ENCODE measurements at places on chromosomes 6 and 20.

DNA sequence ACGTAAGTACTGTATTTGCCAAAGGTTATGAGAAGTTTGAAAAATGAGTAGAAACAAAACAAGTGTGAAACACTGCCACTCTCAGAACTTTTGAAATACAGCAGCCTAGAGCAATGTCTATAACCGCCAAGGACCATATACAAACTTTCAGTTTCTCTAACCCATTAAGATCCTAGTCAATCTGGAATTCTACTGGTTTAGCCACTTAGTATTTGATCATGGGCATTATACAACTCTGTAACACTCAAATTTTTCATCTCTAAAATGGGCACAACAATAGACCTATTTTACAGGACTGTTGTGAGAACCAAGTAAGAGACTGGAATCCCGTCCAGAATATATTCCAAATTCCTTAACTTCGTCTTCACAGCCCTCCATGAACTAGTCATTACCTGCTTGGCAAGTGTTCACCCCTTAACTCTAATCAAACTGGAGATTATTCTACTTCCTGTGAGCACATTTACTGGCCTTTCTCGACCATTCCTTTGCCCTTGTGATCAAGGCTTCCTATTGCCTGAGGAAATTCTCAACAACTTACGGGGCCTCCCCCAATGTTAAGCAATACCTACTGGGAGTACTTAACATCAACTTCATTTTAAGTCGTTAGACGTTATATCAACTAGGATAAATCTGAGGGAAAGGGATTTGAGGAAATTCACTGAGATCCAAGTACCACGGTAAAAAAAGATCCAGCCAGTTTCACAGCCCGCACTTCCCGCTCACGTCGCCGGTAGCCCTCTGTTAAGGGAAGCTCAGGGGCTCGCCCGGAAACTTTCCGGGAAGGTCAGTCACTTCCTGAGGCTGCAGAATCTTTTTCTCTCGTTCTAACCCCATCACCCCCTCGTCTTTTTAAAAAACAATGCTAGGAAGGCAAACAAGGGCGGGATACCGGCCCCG lies 1.1 kb downstream of the EIF2S2 start:
- no peak for DNase-seq

DNA sequence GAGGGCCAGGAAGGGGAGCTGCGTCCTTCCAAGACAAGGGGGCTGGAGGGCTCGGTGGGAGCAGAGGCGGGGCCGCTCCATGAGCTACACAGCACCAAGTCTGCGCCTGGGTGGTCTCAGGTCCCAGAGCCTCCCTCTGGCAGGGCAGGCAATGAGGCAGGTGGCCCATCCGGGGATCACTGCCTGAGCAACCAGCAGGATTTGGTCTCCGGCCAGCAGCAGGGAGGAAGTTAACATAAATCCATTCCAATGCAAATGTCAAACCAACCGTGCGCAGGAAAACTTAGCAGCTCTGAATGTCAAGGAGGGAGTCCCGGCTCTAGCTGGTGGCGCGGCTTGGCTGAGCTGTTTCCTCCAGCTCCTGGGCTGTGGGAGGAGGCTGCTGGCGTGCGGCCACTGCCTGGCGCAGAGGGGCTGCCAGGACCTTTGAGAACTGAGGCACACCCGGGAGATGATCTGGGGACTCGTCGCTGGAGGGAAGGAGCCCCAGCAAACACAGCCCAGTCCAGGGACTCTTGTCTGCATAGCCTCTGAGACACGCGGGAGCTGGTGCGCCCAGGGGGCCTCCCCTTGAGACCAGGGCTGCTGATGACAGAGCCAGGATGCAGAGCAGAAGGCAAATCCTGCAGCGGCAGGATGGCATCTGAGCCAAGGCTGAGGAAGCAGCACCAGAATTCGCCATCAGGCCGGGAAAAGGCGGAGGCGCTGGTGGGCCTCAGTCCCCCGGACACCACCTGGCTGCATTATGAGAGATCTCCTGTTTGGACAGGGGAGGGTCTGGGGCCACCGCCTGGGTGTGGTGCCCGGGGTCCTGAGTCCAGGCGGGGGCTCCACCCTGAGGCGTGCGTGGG lies 33.1 kb upstream of the CHRNA4 start:
- peak; percentile 99 for DNase-seq

DNA sequence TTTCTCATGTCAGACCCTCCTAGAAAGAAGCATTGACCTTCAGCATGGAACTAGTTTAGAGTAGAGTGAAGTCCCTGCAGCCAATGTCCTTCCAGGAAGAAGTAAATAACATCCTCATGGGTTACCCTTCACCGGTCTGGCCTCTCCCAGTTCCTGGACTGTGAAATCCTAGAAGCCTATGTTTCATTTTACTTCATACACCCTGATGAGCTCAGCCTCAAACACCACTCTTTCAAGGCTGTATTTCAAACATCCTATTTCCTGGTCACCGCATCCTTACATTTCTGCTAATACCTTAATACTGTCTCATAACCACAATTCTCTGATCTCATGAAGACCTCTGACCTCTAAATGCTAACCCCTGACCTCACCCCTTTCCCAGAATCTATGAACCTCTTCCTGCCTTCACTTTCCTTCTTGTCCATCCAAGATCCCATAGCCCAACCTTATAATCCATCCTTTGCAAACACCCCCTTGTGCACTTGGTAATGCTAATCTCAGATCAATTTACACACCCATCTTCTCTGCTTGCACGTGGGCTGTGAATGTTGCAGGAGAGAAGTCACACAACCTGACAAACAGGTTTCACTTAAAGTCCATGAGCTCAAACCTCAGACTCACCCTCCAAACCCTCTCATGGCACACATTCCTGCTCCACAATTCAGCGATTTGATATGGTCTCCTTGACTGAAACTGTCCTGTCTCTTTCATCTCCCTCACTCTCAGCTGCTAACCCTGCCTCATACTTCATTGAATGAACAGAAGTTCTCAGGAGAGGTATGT lies 30.2 kb downstream of the SLC2A10 start:
- DNase-seq: no peak

GRCh38 chr6:141851063-141851462 lies 281.7 kb upstream of the GJE1 start:
- no peak for DNase-seq

- DNase-seq: no peak
These were observed 76.7 kb downstream of the TFAP2A start for GRCh38 chr6:10338151-10338550.

DNA sequence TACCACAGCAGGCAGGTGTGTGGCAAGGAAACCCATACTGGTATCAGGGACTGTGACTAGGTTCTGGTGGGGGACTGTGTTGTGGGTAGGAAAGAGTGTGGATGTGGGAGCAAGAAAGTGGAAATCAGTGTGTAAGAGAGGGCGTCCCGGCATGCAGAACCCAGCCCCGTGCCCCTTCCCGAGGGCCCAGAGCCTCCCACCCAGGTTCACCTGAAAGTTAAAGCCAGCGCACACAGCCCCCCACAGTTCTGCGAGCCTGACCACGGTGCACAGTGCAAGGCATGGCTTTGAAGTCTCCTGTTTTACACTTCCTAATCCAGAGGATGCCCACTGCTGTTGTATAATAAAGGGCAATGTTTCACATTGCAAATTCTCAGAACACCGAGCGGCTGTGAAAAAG lies 22.7 kb downstream of the MAFB start:
- DNase-seq: no peak

GRCh38 chr6:157905590-157906342 lies 75.9 kb upstream of the SYNJ2 start:
- no peak for DNase-seq

- DNase-seq: peak; percentile 28
These were observed 766 bp downstream of the SLC16A10 start for GRCh38 chr6:111087871-111088667.

- DNase-seq: peak; percentile 20
These were observed 34.9 kb upstream of the HEY2 start for GRCh38 chr6:125714441-125715090.

DNA sequence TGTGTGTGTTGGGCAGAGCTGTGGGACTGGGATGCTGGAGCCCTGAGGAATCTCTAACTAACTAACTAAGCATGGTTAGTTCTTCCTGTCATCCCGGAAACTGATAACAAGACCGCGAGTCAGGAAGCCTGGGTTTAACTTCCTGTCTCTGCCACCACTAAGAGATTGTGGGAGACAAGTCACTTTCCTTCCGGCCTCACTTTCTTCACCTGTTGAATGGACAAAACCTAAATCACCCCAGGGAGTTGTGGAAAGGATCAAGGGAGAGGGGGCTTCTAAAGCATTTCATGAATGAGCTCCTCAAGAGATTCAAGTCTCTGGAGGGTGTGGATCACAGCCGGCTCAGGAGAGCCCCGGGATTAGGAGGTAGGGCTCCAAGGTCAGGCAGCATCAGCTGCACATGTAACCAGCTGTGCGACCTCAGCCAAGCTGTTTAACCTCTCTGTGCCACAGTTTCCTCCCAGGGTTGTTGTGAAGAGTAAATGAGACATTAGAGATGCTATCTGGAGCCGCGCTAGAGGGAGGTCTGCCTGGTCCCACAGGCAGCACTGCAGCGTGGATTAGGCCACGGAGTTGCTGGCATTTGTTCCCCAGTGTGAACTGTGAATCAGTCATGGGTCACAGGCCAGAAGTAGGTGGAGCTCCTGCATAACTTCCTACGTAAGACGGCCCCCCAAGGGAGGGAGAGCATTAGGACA lies 105.1 kb downstream of the TOX2 start:
- DNase-seq: no peak

DNA sequence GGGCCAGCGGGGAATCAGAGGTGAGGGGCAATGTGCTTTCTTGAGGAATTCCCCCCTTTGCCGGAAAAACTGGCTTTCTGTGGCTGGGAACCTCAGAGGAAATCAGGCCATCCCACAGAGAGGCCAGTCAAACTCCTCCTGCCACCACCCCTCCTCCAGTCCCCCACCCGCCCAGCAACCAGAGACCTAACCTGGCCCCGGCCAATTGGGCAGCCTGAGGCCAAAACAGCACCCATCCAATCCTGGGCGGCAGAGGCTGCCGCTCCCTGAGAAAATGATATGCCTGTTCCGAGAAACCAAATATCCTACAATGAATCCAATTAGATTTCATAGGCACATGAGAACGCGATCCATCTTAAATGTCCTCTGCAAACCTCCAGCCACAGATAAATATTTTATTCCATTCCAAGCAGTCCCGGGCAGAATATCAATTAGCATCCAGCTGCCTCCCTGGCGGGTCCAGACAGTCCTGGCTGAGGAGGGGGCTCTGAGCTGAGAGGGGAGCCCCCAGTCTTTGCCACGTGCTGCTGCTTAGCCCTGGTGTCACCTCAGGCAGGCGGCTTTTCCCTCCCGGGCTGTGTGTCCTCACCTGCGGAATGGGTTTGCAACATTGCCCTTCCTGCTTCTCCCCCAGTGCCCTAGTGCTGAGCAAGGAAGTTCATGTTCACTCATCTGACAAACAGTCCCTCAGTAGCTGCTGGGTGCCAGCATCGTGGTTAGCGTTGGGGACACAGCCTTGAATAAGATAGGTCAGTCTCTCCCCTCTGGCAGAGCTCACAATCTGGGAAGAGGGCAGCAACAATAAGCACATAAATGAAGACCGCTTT lies 95.0 kb downstream of the DLGAP4 start:
- DNase-seq: no peak

DNA sequence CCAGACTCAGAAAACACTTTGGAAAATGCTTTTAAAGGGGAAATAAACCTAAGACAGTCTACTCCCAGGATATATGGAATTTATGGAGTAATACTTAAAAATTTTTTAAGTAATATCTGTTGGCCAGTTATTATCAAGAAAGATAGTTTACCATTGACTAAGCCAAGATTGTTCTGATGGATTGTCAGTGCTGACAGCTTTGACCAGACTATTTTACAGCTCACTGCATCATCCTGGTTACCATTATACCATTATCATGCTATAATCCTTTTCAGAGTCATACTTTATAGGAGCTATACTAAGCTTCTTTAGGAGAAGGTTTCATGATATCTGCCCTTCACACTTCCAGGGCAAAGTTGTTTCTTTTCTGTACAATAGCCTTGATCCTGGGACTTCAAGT lies 16.5 kb downstream of the GTF2H5 start:
- DNase-seq: no peak

GRCh38 chr6:17863901-17864754 lies 123.3 kb downstream of the KIF13A start:
- DNase-seq: no peak

- DNase-seq: no peak
These were observed 14.3 kb downstream of the CRNKL1 start for GRCh38 chr20:20037960-20038359.

GRCh38 chr20:16952965-16953364 lies 204.8 kb downstream of the OTOR start:
- DNase-seq: peak; percentile 36

- no peak for DNase-seq
These were observed at the start of gene VIP for GRCh38 chr6:152750694-152751093. TSS of gene VIP (plus strand) at chr6:152750797. CDS start at chr6:152752178, 1,381 bp downstream.

DNA sequence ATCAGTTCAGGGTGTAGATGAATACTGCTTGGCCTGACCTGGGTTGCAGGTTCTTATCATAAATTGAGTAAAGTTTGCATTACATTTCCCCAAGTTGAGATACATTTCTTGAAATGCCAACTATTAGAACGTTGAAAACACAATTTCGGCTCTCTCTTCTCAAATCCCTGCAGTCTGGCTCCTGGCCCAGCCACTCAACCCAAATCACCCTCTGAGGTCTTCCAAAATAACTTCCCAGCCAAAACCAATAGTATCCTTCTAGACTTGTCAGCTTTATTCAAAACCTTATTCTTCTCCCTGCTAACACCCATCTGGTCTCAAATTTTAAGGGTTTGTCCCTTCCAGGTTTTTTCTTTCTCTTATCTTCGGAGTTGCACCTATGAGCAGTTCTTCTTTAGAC lies 263.6 kb downstream of the EYA4 start:
- no peak for DNase-seq

DNA sequence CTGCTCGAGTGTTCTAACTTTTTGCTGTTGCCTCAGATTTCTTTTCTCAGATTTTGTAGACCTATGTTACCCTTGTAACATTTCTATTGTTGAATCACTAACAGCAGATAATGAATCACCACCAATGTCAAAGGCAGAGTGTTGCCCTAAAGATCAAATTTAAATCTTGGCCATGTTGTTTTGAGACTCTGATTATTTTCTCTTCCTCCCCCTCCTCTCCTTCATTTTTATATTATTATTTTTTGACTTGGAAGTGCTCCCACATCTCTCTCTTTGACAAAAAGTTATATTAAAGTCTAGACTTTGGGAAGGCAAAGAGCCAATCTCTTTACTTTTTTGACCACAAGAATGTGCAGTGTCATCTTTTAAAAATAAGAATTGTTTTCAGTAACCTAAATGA lies 422.7 kb downstream of the NKAIN2 start:
- DNase-seq: no peak

GRCh38 chr6:42354702-42355101 lies 97.0 kb downstream of the TRERF1 start:
- no peak for DNase-seq

- DNase-seq: no peak
These were observed 255.8 kb downstream of the HDGFL1 start for GRCh38 chr6:22825210-22825609.

- no peak for DNase-seq
These were observed 289.6 kb downstream of the RIMS1 start for GRCh38 chr6:72175916-72176315.

- DNase-seq: no peak
These were observed 927.4 kb downstream of the KIF16B start for GRCh38 chr20:15645816-15646215.

GRCh38 chr6:2147766-2148448 lies 97.5 kb downstream of the GMDS start:
- DNase-seq: no peak

- DNase-seq: no peak
These were observed 193.3 kb downstream of the CLIC5 start for GRCh38 chr6:45822246-45822812.

GRCh38 chr20:32707691-32708581 lies 34.2 kb upstream of the C20orf203 start:
- no peak for DNase-seq

All from brain (organoid and tissue), 16 donors.